ENCODE measurements at places on chromosomes 3 and 15. TPM values are rescaled to one million over a fixed set of nuclear protein-coding genes. Genes with fewer than 3 reads are reported as not detected.

The SCN5A gene
- 2.3 TPM for total RNA-seq

The GAP43 gene
- total RNA-seq, result 17.4 TPM

The MED12L gene
- 5.0 TPM for total RNA-seq

The NANOGP8 gene
- not detected for total RNA-seq

The MYEF2 gene
- total RNA-seq, result 22.6 TPM

The AGBL1 gene
- not detected for total RNA-seq

The INAFM2 gene
- total RNA-seq, result 41.2 TPM

The MYRIP gene
- total RNA-seq, result 0.07 TPM

The ABHD10 gene
- 28.6 TPM for total RNA-seq

The TMEM108 gene
- 5.9 TPM for total RNA-seq

The KNG1 gene
- total RNA-seq, result not detected

The ST6GAL1 gene
- total RNA-seq, result 19.3 TPM

The LTK gene
- total RNA-seq, result 0.14 TPM

The CHRNB4 gene
- not detected for total RNA-seq

The ZNF717 gene
- 2.4 TPM for total RNA-seq

The LIPH gene
- 6.4 TPM for total RNA-seq

The TMCO5A gene
- not detected for total RNA-seq

The PLS1 gene
- total RNA-seq, result 6.0 TPM

The SLC2A2 gene
- not detected for total RNA-seq

The NRROS gene
- total RNA-seq, result not detected

The OSTN gene
- not detected for total RNA-seq

The B3GALNT1 gene
- total RNA-seq, result 12.8 TPM

The TPRG1 gene
- 1.1 TPM for total RNA-seq

The UBE2E1 gene
- total RNA-seq, result 145 TPM

The RBPMS2 gene
- total RNA-seq, result 10.6 TPM

The GASK1A gene
- total RNA-seq, result not detected

The CCR9 gene
- total RNA-seq, result not detected

The EDC3 gene
- 47.6 TPM for total RNA-seq
